NAMALWA (cell line): ENCODE measurements at places on chromosomes 13 and 19.

DNA sequence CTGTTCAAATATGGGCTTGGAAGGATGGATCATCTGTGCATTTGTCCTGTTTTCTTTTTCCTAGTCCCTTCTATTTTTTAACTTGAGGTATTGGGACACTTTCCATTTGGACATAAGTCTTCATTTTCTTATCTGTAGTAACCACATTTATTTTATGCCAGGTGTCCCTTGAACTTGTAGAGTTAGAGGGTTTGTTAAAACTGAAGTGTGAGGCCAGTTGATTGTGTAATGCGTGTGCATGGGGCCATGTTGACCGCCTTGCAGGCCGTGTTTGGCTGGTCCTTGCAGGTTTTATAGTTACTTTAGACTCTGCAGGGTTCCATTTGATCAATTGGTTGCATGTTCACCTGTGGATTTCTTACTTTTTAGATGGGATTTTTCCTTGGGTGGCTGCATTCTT lies 21.0 kb downstream of the SAE1 start:
- no peak for DNase-seq

DNA sequence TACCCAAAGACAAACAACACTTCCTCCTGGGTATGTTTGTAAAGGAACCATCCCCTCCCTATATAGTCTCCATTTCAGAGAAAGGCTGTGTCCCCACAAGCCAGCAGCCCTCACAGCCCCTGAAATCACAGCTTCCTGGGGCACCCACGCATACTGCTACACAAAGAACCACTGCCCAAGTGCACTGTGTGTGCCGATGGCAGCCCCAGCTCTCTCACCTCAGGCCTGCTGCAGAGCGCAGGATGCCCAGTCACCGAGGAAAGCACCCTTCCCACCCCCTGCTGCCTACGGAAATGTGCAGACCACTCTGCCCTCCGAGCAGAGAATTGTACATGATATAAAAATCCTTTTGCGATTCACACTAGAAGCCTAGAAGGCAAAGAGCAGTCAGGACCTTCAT lies 39.4 kb downstream of the SOHLH2 start:
- no peak for DNase-seq

GRCh38 chr19:4067396-4068046 lies 822 bp upstream of the ZBTB7A start:
- DNase-seq: peak; percentile 78

DNA sequence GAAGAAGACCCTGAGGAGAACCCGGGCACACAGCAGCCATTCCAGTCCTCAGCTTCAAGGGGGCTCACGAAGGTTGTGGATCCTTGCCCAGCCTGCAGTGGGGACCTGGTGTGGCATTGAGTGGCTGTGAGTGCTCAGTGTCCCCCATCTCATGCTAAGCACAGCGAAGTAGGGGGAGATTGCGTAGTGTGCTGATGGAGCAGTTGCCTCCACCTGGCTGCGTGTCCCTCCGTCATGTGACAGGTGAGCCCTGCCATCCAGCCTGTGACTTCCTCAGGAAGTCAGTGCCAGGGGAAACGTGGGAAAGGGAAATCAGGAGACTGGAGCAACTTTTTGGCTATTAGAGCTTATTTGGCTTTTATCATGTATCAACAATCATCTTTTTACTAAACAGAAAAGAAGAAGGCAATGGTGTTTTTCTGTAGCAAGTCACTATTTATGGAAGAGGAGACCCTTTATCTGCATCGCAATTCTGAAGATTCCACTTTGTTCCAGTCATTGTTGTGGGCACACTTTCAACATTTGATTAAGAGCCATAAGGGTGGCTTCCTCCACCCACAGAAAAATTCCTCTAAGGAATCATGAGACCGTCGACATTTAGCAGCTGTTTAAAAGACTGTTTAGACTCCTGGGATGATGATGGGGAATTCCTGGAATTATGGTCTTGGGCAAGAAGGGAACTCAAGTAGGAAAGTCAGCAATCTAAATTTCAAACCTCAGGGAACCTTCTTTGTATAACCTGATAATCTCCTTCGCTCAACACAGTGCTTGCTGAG lies 126.8 kb upstream of the SPATA13 start:
- DNase-seq: no peak

DNA sequence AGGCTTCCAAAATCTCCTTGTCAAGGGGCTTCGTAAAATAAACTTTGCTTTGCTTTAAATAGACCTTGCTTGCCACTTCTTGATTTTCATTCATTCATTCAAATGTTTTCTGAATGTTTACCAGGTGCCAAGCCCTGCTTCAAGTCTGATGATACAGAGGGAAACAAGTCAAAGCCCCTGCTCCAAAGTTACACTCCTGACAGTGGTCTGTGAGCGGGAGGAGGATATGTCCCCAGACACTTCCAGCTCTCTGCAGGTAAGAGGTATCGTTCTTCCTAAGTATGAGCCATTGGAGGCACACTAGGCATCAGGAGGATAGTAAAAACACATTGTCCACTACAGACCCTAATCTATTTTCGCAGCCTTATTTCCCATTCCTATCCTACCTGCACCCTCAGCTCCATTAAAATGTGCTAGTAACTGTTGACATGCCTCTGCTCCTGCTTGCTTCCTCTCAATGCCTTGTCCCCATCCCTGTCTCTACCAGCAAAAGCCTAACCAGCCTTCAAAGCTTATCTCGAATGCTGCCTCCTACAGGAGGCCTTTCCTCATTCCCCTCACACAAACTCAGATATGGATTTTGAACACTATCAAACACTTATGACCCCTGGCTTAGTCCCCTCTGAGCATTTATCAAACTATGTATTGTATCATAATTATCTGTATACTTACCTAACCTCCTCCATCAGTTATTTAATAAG lies 6.2 kb upstream of the WBP4 start:
- peak; percentile 67 for DNase-seq

- no peak for DNase-seq
Measured at GRCh38 chr13:77465603-77466195, 69.8 kb upstream of the SCEL start.

DNA sequence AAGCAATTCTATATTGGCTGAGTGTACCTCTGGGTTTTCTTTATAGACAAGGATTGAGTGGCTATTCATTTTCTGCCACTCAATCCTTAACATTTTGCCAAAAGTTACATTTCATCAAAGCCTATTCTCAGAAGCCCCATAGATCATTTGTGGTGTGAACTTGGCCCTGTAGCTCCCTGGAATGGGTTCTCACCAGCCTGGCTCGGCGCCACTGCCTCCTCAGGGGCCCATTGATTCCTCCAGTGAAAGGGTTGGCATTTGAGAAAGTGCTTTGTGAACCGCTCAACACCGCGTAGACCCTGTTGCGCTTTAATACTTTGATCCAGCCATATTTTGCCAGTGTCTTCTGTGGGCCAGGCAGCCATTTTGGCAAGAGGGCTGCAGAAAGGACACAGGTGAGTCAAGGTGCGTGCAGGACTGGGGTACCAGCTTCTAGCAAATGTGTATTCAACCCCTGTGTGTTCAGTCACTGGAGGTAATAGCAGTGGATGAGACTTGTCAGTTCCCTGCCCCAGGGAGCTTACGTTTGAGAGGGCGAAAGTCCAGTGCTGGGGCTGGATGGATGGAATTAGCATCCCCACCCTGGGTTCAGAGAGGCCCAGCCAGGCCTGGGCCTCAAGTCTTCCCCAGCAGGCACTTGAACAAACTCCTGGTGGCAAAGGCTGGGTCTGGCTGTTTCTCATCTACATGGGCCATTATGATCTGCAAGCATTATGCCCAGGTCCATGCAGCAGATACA lies 3.8 kb downstream of the RAB8A start:
- no peak for DNase-seq
